ENCODE measurements at places on chromosomes 3 and 15.

DNA sequence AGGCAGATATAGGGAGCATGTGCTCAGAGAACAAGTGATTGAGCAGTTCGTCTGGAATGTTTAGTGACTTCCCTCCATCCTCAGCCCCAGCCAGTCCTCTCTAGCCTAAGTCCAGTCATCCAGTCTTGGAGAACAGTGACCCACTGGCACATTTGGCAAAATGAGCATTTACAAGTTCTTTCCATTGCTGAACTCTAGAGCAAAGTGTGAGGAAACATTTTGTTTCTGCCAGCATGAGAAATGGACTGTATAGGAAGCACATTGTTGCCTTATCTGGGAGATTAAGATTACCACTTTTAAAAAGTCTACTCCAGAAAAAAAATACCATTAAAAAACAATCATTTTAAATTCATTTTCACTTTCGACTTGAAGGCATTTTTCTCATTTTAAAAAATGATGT lies 353.6 kb downstream of the SHQ1 start:
- DNase-seq, result no peak

DNA sequence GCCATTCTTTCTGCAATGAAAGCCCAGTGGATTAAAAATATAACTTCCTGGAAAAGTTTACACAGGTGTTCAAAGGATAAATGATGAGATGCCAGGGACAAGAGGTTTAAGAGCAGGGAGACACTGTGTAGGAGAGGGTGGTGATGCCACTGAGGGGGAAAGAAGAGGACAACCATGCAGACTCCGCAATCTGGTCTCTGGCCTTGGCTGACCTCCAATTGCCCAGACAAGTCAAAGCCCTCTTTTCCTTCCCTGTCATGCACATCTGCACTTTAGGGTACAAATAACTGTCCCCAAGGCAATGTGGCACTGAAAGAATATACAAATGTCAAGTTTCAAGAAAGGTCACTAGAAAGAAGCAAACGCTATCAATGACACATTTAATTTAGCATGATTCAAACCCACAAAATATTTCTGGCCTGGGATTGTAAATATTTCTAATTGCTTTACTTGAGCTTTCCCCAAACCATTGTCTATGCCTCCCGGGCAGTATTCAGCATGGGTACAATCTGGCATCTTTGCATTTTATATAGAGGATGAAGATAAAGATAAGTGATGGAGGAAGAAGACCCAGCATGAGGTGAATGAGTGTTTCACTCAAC lies 319.4 kb downstream of the PLCL2 start:
- no peak for DNase-seq

- no peak for DNase-seq
Measured at GRCh38 chr3:93907132-93907531, 66.6 kb downstream of the PROS1 start.

GRCh38 chr15:68126396-68126795 lies 72.3 kb downstream of the PIAS1 start:
- no peak for DNase-seq

GRCh38 chr3:37228749-37229148 lies 54.4 kb upstream of the LRRFIP2 start:
- no peak for DNase-seq

- DNase-seq, result no peak
Measured at GRCh38 chr3:46184469-46184868, 23.6 kb downstream of the CCR1 start.

DNA sequence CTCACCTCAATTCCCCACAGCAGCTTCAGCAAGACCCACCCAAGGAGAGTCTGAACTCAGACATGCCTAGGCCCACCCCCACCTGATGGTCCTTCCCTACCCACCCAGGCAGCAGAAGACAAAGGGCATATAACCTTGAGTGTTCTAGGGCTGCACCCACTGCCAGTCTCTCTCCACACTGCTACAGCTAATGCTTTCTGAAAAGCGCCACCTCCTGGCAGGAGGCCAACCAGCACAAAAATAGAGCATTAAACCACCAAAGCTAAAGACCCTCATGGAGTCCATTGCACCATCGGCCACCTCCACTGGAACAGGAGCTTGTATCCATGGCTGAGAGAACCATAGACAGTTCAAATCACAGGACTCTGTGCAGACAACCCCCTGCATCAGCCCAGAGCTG lies 11.3 kb upstream of the RPL39L start:
- DNase-seq, result no peak

GRCh38 chr15:61621146-61621545 lies 392.0 kb upstream of the RORA start:
- no peak for DNase-seq

DNA sequence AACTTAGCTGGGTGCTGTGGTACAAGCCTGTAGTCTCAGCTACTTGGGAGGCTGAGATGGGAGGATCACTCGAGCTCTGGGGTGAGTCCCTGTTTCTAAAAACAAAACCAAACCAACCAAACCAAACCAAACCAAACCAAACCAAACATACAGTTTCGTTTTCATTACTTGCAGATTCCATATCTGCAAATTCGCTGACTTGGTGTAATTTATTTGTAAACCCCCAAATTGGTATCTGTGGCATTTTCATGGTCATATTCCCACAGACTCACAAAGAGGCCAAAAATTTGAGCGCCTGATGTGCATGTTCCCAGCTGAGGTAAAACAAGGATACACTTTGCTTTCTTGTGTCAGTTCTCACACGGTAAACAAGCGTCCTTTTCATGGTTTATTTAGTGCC lies 1138.3 kb downstream of the ROBO1 start:
- DNase-seq, result no peak

DNA sequence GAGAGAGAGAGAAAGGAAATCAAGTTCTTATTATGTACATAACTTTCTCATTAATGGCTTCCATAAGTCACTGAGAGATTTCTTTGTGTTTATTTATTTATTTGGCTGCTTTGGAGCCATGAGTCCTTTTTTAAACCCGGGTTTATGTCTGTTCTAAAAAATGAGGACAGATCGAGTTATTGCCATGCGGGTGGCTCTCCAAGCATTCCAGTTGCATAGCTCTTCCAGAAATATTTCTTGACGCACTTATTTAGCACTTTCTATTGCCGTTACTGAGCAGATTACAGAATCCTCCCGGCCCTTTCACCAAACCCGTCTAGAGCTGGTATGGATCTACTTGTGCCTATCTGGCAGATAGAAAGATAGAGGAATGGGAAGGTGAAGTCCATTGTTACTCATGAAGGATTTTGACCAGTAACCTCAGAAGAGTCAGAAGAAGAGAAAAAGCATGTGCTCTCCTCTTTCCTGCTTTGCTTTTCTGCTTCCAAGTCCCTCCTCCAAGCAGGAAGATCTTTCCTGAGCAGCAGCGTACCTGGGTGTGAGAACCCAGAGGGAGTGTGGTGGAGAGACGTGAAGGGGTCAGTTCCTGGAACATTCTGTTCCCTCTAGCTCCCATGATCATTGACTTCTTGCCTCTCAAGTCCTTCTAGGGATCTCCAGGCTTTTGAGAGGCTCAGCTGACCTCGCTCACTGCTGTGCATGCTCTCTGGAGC lies 112.8 kb downstream of the LPP start:
- no peak for DNase-seq

GRCh38 chr15:80730926-80731325 lies 35.8 kb downstream of the ABHD17C start:
- no peak for DNase-seq

- DNase-seq, result no peak
Measured at GRCh38 chr3:67602816-67603215, 51.6 kb downstream of the SUCLG2 start.

GRCh38 chr15:100528833-100529428 lies at the start of gene CERS3:
Gene CERS3 (minus strand): TSS chr15:100528950. CDS start chr15:100501849, 27,101 bp downstream.
- no peak for DNase-seq

DNA sequence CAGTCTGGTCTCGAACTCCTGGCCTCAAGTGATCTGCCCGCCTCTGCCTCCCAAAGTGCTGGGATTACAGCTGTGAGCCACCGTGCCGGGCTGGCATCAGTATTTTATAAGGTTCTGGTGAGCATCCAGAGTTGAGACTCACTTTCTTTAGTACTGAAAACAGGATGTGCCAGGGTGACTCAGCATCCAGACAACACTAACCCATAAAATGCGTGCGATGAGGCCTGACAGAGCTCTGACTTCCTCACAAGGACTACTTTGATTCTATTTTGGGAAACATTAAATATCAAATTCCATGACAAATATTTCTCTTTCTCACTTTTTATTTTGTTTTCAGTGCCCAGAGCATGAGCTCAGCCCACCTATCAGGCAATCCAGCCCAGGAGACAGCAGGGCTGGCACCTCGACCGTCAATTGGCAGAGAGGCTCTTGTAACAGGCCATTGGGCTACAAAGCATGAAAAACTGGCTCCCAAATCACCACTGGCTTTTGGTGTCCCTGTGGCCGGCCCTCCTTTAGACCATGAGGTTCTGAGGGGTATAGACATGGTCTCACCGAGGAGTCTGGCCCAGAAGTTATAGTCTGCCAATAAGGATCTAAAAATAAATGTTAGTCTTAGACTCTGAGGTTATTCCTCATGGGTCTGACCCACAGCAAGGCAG lies 75.0 kb downstream of the FEM1B start:
- DNase-seq, result no peak

GRCh38 chr15:73687351-73687750 lies 3.2 kb downstream of the CD276 start:
- DNase-seq, result no peak

DNA sequence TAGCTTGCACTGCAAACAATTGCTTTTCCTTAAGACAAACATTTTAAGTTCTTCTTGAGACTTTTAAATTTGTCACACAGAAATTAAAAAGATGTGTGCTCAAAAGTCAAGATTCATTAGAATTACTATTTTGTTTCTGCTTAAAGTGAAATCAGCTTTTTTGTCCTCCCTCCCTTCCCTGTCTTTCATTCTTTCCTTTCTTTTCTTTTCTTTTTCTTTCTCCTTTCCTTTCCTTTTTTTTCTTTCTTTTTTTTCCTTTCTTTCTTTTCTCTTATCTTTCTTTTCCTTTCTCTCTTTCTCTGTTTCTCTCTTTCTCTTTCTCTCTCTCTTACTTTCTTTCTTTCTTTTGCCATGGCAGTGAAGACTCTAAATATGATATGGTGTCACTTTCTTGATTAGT lies 37.8 kb downstream of the FBXL2 start:
- DNase-seq, result no peak

GRCh38 chr3:27194861-27195483 lies 174.2 kb downstream of the NEK10 start:
- no peak for DNase-seq

DNA sequence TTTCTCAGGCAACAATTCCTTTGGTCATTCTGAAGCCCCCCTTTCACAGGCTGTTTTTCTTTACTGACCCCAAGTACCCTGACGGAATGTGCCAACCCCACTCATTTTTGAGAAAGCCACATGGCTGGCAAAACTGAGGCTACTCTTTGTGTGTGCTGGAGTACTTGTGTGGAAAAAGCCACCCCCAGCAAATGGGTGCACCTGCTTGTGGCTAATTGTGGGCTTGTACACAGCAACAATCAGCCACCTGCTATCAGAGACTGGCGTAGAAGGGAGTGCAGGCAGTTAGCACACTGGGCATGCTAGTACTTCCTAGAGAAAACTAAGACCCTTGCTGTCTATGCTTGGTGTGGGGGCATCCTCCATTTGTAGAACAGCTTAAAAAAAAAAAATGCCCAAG lies 110.1 kb upstream of the LMOD3 start:
- DNase-seq, result no peak

DNA sequence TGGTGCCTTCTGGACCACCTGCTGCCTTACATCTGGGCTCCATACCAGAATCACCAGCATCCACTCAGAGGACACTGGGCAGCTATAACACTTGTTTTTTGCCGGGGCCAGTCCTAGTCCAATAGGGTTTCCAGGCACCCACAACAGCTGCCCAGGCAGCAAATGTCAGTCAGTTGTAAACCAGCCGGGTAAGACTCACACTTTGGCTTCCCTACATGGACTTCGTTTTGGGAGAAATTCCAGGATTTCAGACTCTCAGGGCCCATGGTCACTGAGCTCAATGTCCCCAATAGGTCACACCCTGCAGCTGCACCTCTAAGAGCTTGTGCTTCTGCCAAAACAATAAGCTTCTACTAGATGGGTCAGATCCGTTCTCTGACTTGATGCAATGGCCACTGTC lies 83.8 kb downstream of the FAM174B start:
- no peak for DNase-seq

DNA sequence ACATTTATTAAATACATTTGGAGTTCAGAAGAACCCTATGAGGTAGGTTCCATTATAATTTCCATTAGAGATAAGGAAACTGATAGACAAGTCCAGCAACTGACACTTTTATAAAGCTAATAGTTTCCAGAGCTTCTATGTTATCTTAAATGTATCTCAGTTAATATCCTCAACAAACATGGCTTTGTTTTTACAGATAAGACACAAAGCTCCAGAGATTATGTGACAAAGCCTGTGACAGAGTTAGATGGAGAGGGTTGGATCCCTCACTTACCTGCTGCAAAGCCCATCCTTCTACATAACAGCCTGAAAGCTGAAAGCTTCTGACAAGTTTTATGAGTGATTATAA lies 473 bp upstream of the COMMD2 start:
- no peak for DNase-seq

DNA sequence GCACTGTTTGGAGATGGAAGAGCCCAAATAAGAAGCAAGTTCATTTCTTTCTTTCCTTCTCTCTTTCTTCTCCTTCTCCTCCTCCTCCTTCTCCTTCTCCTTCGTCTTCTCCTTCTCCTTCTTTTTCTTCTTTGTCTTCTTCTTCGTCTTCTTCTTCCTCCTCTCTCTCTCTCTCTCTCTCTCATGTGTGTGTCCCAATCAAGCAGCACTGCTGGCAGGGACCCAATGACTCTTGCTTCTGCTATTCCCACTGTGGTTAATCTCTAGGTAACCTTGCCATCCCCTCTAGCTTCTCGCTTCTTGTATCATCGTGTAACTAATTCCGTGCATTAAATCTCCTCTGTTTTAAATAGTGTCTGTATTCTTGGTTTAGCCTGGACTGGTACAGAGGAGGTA lies 26.1 kb upstream of the ZNF280D start:
- no peak for DNase-seq

GRCh38 chr15:34725556-34725955 lies 29.2 kb downstream of the GJD2 start:
- no peak for DNase-seq

- no peak for DNase-seq
Measured at GRCh38 chr15:66089049-66089448, 164.5 kb downstream of the MEGF11 start.

- DNase-seq, result no peak
Measured at GRCh38 chr3:80263260-80263659, 495.5 kb upstream of the ROBO1 start.

GRCh38 chr3:100024520-100025303 lies 89.6 kb downstream of the FILIP1L start:
- DNase-seq, result no peak

DNA sequence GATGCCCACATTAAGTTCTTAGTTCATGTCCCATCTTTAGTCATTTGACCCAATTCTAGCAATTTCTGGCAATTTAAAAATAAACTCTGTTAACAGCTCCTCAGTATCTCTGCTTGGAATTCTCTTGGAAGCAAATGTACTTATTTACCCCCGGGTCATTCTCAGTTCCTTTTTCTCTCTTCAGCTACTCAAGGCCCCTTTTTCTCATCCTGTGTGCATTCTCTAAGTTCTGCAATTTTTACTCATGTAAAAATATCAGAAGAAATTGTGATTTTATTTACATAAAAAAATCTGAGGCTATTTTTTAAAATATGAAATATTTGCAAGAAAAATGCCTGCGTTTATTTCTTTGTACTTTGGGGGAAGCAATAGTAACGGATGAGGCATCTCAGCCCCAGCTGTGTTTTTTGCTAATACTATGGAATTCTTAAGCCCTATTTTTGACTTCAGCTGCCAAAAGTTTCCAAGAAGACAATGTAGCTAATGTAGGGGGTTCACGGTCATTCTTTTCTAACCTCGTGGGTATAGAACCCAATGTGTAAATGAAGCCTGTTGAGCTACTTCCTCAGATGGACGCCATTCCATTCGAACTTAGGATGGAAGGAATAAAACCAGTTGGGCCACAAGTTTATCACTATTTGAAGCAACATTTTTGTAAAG lies 20.0 kb downstream of the CERS3 start:
- no peak for DNase-seq
